ENCODE measurements at places on chromosomes 3 and 15.

- no peak for DNase-seq
Measured at GRCh38 chr3:31377045-31377642, 155.6 kb upstream of the STT3B start.

DNA sequence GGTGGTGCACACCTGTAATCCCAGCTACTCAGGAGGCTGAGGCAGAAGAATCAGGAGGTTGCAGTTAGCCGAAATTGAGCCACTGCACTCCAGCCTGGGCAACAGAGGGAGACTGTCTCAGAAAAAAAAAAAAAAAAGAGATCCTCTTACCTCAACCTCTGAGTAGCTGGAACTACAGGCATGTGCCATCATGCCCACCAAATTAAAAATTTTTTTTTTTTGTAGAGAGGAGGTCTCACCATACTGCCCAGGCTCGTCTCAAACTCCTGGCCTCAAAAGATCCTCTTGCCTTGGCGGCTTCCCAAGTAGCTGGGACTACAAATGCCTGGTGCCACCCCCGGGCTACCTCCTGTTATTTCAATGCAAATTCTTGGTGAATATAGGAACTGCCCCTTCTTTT is 1.5 kb downstream of the UMPS start:
- DNase-seq = no peak

DNA sequence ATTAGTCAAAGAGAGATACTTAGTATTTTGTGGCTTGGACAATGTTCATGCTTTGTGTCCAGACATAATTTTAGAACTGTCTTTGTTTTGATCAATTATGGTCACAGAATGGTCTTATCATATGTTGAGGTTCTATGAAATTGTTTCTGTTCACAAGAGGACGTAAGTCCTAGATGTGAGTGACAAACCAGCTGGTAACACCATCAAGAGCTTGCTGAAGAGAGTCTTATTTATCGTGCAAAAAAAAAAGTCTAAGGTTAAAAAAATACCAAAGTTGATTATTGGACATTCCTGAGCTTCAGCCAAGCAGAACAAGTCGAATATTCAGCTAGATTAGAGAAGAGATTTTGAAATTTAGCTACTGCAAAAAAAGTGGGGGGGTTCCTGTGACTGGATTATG is 495.9 kb upstream of the NAALADL2 start:
- no peak for DNase-seq

- no peak for DNase-seq
Measured at GRCh38 chr3:104796556-104796955, 570.2 kb upstream of the ALCAM start.

- peak; percentile 60 for DNase-seq
Measured at GRCh38 chr15:42010434-42010833, 10.4 kb downstream of the PLA2G4E start.

DNA sequence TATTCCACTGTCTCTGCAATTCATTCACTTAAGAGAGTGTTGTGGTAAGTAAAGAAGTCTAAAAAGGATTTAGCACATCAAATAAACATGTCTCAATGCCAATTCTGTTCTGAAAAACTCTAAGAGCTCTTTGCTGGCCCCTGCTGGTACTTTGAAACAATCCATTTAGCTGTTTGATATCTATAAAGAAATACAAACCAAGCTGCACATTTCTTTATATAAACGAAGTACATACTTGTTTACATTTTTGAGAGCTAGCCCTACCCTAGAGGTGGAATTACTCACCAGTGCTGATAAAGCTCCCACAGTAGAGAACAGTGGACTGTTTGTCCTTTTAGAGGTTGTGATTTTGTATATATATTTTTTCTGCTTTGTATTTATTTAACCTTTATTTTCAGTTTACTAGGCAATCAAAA is 75.5 kb downstream of the NEDD4 start:
- no peak for DNase-seq

GRCh38 chr15:61750271-61751084 is 309.8 kb downstream of the VPS13C start:
- DNase-seq = no peak

- DNase-seq = no peak
Measured at GRCh38 chr3:13122081-13123012, 49.1 kb upstream of the IQSEC1 start.

DNA sequence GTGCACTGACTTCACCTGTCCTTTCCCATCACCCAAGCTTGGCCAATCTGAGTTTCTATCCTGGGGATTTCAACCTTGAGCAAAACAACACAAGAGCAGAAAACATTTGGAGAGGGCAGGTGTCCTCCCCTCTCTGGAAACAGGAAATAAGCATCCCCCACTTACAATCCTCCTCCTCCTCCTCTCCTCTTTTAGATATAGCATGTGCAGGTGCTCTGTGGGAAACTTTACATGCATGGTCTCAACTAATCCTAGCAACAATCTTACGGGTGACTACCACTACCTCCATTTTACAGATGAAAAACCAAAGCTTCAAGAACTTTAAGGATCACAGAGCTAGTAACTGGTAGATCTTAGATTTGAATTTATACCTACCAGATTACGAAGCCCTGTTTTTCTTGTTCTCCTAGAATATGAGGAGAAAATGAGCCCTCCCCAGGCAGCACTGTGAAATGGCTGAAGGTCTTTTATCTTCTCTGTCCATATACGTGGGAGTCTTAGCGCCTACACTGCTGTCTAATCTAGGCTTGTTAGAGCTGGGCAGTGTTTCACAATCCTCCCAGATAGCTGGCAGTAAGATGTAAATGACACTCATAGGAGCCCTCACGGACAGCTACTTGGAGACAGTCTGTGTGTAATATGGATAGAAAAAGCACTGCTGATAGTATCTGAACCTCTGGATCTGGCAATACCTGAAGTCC is 301.2 kb upstream of the PROK2 start:
- DNase-seq = no peak

DNA sequence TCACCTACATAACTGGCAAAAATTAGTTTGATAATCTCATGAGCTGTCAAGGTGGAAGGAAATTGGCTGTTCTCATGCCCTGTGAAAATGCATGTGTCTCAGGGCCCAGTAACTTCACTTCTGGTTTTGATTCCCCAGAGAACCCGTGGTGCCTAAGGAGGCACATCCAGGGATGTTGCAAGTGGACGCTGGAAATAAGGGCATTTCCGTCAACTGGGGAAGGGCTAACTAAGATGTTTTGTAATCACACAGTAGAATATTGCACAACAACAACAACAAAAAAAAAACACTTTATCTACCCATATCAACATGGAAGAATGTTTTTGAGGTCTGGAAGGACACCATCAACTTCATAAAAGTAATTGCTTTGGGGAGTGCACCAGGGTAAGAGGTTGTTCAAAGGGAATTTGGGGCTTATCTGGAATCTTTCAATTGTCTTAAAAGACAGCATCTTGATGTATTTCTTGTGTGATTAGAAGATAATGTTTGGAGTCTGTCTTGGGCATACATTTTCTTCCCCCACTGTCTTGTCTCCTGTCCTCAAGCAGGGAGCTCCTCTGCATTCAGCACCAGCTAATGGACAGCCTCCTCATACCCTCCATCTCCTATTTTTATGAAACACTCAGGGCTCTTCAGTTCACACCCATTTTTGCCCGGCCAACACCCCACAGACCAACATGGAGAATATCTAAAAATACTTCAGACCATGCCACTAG is 37.2 kb upstream of the PRR20G start:
- DNase-seq = no peak

- no peak for DNase-seq
Measured at GRCh38 chr3:47247131-47248064, 35.2 kb downstream of the KIF9 start.

GRCh38 chr3:119238363-119238762 is 2.3 kb downstream of the B4GALT4 start:
- no peak for DNase-seq

- DNase-seq = no peak
Measured at GRCh38 chr3:149575213-149575960, 82.4 kb downstream of the WWTR1 start.

DNA sequence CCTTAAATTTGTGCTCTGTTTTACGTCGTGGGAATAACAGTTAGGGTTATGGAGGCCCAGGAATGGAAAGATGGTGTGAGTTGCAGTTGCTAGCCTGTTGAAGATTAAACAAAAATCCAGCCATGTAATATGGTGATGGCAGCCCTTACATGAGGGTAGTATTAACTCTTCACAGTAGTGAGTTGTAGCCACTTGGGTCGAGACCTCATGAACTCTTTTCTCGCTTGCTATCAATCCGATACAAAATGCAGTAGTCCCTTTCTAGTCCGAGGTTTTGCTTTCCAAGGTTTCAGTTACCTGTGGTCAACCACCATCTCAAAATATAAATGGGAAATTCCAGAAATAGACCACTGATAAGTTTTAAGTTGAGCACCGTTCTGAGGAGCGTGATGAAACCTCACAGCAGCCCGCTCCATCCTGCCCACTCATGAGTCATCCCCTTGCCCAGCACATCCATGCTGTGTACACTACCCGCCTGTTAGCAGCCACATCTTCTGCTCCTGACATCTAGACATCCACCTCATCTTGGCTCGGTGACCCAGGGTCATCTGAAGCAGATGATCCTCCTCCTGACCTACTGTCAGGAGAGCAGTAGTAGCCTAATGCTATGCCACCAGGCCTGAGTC is 177.9 kb downstream of the CDIN1 start:
- DNase-seq = no peak

DNA sequence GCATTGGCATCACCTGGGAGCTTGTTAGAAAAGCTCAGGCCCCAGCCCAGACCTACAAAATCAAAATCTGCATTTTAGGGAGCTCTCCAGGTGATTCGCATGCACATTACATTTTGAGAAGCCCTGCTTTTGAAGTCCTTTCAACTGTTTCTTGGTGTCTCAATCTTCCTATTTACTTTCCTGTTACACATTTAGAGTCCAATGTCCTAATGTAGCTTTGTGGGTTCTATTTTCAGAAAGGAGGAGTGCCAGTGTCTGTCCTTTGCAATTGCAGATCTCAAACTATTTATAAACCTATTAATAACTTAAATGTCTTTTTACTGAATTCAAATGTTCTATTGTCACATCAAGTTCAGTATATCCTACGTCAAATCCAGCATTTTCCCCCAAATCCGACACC is 27.8 kb upstream of the MYRIP start:
- no peak for DNase-seq

- DNase-seq = no peak
Measured at GRCh38 chr15:85324202-85324601, 56.2 kb upstream of the AKAP13 start.

DNA sequence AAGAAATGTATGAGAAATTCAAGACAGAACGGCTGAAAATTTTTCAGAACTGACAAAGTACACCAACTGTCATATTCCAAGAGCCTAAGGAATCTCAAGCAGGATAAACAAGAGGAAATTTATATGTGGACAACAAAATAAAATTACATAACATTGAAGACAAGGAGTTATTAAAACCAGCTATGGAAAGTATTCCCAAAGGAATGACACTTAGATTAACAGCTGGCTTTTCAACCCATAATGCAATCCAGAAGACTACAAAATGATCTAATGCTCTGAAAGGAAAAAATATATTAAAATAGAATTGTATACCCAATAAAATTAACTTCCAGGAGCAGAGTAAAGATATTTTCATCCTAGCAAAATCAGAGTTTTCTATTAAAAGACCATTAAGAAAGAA is 132.2 kb upstream of the BNIP2 start:
- DNase-seq = no peak

GRCh38 chr3:59695860-59696259 is 646.0 kb upstream of the CFAP20DC start:
- no peak for DNase-seq

DNA sequence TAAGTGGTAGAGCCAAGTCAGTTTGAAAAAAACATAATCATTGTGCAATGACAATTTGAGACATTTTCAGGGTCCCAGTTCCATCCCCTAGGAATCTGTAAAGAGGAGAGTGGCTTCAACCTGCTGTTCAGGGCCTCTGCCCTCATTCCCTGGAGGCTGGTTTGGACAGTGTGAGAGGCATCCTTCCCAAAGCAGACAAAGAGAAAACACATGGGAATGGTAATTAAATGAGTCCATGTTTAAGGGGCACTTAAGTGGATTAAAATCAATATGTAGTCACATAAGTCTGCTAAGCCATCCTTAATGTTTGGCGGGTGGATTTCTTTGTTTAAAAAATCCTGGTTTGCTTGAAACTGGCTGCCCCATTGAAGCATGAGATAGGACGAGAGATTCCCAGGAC is 146.3 kb upstream of the CTDSPL start:
- no peak for DNase-seq

DNA sequence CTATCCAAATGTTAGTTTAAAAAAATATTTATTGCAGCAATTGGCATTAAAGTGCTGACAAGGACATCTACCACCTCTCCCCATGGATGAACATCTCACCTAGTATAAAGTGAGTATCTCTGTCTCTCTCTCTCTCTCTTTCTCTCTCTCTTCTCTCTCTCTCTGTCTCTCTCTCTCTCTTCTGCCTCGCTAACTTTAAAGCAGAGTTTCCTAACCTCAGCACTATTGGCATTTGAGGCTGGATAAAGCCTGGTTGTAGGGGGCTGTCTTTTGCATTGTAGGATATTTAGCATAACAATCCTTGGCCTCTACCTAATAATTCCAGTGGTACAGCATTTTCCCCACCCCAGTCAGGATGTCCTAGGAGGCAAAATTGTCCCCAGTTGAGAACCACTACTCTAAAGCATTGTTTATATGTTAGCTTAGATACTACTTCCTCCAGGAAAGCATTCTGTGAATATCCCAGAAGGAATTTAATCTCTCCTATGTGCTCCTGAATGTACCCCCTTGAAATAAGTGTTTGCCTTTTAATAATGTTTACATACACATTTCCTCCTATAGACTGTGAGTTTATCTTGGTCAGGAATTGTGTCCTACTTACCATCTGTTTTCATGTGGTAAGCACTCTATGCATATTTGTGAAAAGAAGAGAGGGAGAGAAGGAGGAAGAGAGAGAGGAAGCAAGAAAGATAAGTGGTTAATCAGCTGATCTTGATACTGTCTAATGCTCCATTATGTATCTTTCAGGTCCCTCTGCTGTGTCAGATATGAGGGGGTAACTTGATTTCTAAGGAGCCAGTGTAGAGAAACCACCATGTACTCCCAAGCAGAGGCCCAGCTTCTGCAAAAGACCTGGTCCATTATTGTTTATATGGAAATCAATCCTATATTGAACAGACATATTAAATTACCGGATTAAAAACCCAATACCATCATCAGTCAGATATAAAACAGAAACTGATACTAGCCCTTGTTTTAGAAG is 346.6 kb downstream of the RBMS3 start:
- no peak for DNase-seq

GRCh38 chr15:61390138-61390537 is 161.0 kb upstream of the RORA start:
- no peak for DNase-seq

DNA sequence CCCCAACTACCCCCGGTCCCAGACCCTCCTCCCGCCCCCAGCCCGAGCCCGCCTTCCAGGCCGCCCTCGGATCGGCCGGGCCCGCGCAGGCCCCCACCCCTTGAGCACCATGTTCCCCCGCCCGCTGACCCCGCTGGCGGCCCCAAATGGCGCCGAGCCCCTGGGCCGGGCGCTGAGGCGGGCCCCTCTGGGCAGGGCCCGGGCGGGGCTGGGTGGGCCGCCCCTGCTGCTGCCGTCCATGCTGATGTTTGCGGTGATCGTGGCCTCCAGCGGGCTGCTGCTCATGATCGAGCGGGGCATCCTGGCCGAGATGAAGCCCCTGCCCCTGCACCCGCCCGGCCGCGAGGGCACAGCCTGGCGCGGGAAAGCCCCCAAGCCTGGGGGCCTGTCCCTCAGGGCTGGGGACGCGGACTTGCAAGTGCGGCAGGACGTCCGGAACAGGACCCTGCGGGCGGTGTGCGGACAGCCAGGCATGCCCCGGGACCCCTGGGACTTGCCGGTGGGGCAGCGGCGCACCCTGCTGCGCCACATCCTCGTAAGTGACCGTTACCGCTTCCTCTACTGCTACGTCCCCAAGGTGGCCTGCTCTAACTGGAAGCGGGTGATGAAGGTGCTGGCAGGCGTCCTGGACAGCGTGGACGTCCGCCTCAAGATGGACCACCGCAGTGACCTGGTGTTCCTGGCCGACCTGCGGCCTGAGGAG is 472 bp downstream of the CHST14 start:
- peak; percentile 59 for DNase-seq

All from GM20000 (cell line).